Activated T-cell treated with anti-CD3 and anti-CD28 coated beads for 1 hour (primary cell): ENCODE measurements at places on chromosomes 4 and X.

- no peak for DNase-seq
These were observed 42.3 kb downstream of the KLF3 start for GRCh38 chr4:38706301-38706700.

DNA sequence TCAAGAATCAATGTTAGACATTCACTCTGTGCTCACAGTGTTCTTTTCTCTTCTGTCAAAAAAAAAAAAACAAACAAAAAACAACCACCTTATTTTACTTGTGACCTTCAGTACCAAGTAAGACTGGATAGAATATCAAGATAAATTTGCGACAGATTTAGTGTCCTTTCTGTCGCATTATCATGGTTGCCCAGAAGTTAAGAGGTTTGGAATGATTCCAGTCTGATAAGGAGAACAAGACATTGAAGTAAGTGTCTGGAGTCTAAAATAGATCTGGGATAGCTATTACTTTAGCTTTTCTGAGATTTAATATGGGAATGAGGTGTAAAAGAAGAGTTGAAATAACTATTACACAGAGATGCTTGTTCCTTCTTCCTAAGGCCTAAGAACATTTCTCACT lies 31.7 kb downstream of the SNCA start:
- DNase-seq, result no peak

DNA sequence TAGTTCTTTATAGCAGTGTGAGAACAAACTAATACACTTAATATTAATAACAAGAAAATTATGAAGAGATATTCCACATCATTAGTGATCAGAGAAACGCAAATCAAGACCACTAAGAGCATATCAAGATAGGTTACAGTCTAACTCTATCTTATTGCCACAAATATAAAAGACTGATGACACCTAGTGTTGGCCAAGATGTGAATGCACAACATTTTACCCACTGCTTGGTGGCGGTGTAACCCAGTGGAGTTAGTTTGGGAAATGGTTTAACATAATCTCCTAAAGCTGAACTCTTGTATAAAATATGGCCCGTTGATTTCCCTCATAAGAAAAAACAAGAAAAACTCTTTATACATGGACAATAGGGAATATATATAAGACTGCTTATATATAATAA lies 92.4 kb downstream of the SLITRK2 start:
- no peak for DNase-seq

DNA sequence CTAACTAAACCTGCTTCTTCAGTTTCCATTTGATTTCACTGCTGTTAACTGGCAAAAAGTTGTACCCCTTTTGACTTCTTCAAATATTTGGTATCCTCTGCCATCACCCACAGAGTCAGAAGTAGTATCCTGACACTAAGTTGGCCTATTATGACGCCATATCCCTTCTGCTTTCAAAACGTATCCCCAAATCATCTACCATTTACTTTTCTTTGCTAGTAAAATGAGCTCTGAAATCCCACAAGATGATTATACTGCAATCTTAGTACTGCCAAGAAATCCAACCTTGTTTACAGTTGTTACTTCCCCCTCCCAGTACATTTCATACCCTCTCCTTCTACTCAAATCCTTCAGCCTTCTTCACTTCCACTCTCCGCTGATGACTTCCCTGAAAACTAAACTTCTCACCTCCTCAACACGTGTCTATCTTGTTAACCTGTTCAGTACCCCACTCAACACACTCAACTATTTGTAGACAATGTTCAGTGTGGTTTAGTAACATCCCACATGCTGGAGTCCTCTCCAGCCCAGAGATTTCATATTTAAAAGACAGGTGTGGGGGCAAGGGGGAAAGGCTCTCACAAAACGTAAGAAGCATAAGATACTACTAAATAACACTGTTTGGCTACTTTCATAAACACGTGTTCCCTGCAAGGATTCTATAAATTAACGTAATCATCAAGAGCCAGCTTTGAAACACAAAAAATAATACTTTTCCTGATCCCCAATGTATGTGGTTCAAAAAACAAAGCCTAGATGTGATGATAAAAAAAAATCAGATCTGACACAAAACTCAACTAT lies 1.3 kb downstream of the NAF1 start:
- DNase-seq, result no peak

DNA sequence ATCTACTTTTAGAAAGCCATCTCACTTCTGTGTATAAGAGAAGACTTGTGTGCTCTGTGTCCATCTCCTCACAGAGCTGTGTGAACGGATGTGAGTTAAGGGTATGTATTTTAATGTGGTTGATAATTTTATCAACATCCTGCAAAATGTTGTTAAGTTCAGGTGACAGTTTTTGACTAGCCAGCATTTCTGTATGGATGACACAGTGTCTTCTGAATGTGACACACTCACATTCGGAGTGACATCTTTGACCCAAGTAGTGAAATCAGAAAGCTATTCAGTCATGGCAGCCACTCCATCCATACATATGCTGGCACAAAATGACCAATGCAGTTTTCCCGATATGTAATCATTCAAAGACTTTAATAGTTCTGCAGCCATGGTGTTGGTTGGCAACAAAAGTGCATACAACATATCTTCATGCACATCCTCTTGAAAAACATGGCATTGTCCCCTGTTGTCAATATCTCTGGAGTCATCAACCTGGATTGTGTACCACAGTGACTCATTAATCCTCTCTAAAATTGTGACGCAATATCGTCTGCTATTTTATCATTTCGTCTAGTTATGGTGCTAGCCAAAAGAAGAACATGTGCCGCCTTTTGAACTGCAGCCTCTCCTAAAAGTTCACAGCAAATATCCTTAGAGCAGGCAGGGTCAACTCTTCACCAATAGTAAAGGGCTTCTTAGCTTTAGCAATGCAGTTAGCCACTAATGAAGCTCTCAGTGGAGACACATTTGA lies 6.8 kb upstream of the FGF2 start:
- DNase-seq, result no peak

DNA sequence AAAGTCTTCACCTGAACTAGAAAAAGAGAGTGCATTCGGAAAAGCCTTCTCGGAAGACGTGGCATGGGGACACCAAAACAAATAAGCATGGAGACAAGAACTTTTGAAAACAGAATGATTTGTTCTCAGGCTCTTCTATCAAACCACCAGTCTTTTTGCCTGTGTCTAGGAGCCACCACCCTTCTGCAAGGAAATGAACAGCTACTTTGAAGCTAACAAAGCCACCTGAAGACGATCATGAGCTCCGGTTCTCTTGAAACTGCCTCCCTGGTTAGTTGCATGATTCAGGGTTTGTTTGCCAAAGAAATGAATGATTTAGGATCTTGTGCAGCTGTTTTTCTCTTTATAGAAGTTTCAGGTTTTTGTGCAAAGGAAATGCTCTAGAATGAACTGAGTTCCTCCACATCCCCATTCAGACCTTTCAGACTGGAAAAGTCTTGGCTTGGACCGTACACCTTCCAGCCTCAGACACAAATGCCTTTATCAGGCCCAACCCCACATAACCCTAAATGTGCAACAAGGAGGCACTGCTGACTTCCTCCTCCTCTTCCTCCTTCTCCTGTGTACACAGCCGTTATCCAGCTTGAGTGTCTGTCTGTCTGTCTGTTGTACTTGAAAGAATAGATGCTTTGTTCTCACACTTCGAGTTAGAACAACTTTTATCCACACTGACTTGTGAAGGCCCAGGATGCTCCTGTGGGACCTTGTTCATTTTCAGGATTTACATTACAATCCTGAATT lies 334.8 kb upstream of the KLF3 start:
- DNase-seq, result no peak

DNA sequence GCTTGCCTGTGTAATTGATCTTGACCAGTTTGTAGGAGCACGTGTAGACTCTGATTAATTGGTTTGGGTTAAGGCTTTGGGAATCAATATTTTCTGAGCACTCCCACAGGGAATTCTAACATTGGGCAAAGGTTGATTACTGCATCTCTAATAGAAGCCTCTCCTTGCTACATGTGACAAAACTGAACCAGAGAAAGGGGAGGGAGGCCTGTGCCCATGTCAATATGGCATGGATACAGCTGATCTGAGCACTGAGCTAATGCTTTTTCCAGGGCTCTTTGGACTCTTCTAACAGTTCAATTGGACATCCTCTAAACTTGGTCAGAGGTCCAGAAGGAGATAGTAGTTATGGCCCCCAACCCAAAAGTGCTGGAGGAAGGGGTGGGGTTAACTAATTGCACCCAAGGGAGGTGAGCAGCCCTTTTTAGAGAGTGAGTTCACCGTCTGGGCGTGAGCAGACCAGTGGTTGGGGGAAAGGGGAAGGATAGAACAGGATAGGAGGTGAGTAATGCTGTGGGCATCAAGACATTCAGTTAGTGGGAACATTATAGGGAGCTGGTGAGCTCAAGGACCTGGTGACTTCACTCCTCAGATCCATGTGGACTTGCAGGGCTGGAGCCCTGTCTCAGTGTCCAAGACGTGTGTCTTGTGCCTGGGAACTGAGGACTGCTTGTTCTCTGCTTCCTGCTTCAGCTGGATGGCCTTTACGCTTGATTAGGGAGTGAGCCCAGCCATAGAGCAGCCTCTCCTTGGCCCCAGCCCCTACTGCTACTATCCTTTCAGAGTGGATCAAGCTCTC lies 22.8 kb downstream of the MSN start:
- no peak for DNase-seq

- no peak for DNase-seq
These were observed 234.7 kb downstream of the LDB2 start for GRCh38 chr4:16663732-16664131.

DNA sequence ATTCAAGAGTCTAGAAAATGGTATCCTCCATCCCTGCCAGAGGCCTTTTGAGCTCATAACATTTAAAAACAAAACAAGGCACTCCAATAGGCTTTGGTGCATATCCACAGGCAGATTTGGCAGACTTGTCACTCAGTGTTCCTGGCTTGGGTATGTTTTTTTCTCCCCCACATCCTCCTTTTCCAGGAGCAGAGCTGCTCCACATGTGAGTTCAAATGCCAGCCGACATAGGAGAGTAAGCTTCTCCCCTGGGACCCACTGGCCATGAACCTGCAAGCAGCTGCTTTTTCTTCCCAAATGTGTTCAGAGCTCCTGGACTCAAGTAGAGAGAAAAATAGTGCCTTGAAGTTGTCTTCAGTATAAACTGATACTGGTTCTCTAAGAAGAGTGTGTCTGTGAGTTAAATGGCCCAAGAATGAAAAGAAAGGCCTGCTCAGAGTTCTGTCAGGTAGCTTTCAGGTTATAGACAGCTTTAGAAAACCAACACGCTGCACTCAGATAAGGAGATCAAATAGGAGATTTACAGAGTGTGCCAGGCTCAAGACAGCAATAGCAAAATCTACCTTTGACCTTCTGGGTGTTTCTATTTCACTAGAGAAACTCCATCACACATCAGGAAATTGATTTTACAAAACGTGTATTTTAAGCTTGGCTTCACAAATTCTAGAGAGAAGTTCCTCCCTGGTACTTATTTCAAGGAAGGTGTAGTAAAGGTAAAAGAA lies 162.5 kb upstream of the GALNT7 start:
- no peak for DNase-seq

GRCh38 chr4:89298788-89299152 lies 8.8 kb downstream of the GPRIN3 start:
- no peak for DNase-seq

GRCh38 chrX:12798601-12799000 lies 7.4 kb downstream of the PRPS2 start:
- DNase-seq, result no peak

DNA sequence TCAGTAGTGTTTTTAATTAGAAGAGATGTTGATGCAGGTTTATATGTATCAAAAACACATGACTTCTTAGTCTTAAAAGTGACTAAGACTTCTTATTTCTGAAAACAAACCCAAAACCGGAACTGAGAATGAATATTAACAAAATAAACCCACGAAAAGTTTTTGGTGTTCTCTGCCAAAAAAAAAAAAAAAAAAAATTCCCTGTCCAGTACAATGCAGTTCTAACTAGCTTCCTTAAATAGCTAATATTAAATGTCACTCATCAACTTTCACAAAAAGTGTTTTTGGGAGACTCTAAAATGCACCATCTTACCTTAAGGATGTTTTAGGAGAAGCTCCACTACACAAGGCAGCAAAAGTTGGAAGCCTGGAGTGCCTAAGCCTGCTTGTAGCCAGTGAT lies 2.0 kb downstream of the ANKRD37 start:
- DNase-seq, result no peak

- DNase-seq, result no peak
These were observed 161.0 kb upstream of the GATB start for GRCh38 chr4:151921811-151922210.

GRCh38 chrX:130009658-130010223 lies 27.3 kb downstream of the BCORL1 start:
- no peak for DNase-seq

- DNase-seq, result no peak
These were observed 501.9 kb downstream of the AFF2 start for GRCh38 chrX:149002320-149002719.

- DNase-seq, result no peak
These were observed 175.6 kb upstream of the ARX start for GRCh38 chrX:25191403-25191802.

DNA sequence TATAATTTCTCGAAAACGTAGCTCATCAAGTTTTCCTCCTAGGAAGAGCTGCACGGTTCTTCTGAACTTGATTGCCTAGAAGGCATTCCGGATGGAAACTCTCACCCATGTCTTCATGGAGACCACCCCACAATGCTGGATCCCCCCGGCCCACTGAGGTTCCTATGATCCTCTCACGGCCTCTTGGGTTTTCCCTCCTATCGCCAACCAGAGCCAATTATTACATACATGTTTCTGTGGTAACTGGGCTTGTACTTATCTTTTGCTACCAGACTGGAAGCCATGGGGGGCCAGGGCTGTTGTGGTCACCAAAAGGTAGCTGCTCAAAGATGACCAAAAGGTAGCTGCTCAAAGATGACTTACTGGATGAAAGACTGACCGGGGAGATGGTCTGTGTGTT lies 131.5 kb downstream of the AFAP1 start:
- no peak for DNase-seq

DNA sequence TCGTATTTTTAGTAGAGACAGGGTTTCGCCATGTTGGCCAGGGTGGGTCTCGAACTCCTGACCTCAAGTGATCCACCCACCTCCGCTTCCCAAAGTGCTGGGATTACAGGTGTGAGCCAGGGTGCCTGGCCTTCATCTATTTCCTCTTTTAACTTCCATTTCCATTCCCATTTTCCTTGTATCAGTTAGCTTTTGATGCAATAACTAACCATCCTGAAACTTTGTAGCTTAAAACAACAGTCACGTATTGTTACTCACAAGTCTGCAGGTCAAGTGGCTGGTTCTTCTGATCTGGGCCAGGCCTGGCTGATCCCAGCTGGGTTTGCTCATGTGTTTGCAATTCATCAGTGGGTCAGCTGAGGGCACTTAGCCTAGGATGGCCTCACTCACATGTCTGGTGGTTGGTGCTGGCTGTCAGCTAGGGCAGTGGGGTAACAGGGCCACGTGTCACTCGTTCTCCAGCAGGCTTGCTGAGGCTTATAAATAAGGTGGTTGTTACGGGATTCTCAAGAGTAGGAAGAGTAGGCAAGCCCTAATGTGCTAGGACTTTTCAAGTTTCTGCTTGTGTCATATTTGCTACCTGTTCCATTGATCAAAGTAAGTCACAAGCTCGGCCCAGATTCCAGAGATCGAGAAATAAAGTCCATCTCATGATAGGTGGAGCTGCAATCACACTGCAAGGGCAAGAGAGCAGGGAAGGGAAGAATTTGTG lies 88.2 kb downstream of the SOWAHB start:
- no peak for DNase-seq
